ENCODE measurements at places on chromosomes 2 and 18.
A peak's percentile ranks its signal among the peaks of the same experiment; 100 is the strongest.

DNA sequence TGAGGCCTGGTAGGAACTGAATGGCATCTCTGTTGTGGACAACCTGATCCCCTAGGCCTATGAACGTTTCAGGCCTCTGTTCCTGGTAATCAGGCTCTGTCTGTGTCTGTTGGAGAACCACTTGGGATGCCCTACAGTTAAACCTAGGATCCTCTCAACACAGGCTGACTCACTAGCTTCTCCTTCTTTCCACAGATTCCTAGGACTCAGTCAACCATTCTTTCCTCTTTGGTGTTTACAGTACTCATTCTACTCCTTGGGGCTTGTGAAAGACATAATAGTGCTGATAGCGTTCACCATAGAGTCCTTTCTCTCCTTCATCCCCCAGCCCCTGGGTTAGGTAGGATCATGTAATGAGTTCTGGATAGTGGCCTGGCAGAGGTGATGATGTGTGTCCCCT is 544.3 kb downstream of the METTL4 start:
- DNase-seq = no peak

- no peak for DNase-seq
Measured at GRCh38 chr2:43852196-43852730, 13.5 kb downstream of the ABCG8 start.

DNA sequence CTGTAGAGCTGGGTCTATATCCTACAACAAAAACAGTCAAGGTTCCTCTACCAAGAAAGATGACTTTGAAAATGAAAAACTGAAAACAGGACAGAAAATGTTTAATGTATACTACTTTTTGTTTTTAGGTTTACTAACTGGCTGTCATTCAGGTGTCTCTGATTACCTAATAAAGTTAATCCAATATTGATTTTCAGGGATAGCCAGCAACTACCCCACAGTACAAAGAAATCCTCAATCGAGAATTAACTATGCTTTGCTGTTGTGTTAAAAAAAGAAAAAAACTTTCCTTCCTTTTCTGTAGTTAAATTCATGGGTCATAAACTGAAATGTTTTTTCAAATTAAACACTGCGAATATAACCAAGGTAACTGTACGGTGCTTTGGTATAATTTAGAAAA is 45.8 kb downstream of the TTR start:
- no peak for DNase-seq

- DNase-seq = no peak
Measured at GRCh38 chr18:5490753-5491480, 52.9 kb downstream of the EPB41L3 start.

DNA sequence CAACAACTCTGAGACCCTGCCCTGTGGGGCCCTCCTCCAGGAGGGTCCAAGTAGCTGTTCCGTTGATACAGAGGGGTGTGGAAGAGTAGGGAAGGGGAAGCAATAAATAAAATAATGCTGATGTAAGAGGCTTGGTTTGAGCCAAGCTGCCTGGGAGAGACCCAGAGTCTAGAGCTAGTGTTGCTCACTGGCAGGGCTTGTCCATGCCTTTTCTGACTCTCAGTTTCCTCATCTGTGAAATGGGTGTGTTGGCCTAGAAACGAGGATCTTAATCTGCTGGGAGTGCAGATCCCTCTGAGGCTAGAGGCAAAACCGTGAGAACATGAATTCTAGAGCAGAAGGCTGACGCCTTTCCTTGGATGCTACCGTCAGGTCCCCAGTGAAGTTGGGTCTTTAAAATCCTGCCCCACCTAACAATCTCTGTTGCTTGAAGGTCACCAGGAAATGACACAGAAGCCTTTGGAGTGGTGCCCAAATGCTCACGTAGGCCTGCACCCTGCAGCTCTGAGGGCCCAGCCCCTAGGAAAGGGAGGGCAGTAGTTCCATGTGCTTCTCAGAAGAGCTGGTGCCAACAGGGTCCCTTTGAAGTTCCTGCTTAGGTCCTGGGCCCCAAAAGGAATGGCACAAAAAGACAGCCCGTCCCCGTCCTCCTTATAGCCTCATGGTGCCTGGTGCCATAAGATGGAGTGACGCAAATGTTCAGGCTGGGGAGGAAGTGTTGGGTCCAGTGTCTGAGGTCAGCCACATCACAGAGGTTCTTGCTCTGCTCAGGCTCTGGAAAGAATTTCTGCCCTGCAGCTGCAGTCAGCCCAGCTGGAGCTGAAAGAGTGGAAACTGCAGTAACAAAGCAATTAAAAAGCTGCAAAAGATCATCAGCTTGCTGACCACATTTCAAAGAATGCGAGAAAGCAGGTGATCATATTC is 73.2 kb upstream of the SMAD2 start:
- peak; percentile 31 for DNase-seq

- DNase-seq = no peak
Measured at GRCh38 chr18:46711444-46711863, 45.4 kb downstream of the ST8SIA5 start.

- DNase-seq = no peak
Measured at GRCh38 chr18:65349635-65350034, 401.2 kb upstream of the CDH7 start.

GRCh38 chr2:17682098-17682857 is 71.3 kb downstream of the SMC6 start:
- DNase-seq = no peak

DNA sequence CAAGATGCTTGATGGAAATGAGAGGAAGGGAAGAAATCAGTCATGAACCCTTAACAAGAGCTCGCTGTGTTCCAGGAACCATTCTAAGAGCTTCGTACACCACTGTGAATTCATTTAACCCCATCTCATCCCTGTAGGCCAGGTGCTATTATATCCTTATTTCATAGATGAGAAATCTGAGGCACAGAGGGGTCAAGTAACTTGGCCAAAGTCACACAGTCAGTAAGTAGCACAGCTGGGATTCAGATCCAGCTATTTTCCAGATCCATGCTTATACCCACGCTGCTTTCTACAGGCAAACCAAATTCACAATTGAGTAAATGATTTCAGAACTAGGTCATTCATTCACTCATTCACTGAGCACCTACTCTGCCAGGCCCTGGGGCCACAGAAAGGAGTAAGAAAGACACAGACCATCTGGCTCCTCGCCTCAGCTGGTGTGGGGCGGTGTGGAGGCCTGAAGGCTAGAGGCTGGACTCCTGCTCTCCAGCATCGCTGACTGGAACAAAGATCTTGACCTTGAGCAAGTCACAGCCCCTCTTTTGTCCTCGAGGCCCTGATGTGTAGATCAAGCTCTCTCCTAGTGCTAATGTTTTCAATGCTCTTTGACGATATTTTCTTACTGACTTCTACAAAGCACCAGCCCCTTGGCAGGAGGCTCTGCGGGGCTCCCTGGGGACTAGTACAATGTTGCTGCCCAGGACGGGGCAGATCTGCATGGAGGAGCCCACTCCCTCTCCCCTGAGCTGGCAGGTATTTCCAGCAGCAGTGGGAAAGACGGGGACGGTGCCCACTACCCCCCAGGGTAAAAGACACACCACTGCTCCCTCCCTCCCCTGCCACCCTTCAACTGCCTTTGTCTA is 26.5 kb downstream of the STEAP3 start:
- DNase-seq = no peak

GRCh38 chr2:17093712-17094111 is 424.5 kb downstream of the RAD51AP2 start:
- no peak for DNase-seq

- DNase-seq = no peak
Measured at GRCh38 chr2:130302164-130302886, 40.4 kb upstream of the IMP4 start.

DNA sequence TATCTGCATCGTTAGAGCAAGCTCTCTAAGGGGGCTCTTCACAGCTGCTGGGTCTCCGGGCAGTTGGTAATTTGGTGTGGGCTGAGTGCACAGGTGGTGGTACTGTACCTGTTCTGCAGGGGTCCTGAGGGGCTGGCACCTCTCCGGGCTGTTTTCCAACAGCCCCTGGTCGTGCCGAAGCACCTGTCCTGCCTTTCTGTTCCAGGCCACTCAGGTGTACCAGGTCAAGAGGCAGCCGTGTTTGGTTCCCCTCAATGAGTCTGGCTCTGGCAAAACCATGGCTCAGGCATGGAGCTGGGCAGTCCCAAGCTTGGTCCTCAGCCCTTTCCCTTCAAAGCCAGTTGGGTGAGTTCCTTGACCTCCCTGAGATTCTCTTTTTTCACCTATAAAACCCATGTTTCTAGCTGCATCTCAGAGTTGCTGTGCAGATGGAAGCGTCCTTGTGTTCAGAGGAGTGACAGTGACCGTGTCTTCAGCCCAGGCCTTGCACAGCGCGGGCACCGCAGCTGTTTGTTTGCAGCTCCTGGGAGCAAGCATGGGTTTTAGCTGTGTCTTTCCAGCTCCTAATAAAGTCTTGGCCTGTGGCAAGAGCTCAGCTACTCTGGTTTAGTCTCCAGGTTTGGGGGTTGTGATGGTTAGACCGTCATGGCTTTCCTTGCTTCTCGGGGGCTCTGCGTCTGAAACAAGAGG is 110.9 kb downstream of the GLI2 start:
- no peak for DNase-seq

- DNase-seq = no peak
Measured at GRCh38 chr2:75476761-75477160, 84.0 kb downstream of the EVA1A start.

GRCh38 chr2:131041402-131042147 is 51.7 kb downstream of the FAM168B start:
- DNase-seq = no peak

GRCh38 chr2:177429688-177430325 is 37.2 kb downstream of the AGPS start:
- no peak for DNase-seq

DNA sequence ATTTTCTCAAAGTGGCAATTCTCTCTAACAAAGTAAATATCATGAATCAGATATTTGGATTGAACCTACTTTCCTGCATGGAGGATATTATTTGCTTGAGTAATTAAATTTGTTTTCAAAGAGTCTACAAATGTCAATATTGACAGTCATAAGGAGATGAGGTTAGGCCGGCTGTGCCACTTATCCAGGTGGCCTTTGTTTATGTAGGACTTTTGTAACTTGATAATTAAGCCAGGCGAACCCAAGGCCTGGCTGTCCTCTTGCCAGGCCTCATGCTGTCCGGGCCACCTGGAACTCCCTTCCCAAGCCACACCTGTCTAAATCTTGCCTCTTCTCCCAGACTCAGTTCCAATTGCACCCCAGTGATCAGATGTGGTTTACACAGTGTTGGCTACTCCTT is 255.2 kb downstream of the ACKR3 start:
- no peak for DNase-seq

GRCh38 chr2:95208106-95208505 is 785 bp downstream of the ZNF892 start:
- DNase-seq = no peak

GRCh38 chr2:199603721-199604291 is 146.1 kb upstream of the SATB2 start:
- DNase-seq = no peak

DNA sequence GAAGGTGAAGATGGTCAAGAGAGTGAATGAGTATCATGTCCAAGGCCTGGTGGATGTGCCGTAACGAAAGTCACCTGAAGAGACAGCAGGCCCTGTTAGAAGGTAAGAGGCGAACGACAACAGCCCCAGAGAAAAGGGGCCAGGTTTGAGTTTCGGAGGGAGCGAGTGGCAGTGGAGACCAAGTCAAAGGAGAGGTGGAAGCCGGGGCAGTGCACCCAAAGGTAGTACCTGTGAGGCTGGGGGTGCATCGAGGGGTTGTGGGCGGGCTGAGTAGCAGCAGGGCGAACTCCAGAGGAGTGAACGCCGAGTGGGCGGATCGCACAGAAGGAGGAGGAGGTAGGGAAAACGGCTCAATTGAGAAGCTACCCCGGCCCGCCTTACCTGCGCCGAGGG is 358 bp downstream of the USP37 start:
- DNase-seq = no peak

DNA sequence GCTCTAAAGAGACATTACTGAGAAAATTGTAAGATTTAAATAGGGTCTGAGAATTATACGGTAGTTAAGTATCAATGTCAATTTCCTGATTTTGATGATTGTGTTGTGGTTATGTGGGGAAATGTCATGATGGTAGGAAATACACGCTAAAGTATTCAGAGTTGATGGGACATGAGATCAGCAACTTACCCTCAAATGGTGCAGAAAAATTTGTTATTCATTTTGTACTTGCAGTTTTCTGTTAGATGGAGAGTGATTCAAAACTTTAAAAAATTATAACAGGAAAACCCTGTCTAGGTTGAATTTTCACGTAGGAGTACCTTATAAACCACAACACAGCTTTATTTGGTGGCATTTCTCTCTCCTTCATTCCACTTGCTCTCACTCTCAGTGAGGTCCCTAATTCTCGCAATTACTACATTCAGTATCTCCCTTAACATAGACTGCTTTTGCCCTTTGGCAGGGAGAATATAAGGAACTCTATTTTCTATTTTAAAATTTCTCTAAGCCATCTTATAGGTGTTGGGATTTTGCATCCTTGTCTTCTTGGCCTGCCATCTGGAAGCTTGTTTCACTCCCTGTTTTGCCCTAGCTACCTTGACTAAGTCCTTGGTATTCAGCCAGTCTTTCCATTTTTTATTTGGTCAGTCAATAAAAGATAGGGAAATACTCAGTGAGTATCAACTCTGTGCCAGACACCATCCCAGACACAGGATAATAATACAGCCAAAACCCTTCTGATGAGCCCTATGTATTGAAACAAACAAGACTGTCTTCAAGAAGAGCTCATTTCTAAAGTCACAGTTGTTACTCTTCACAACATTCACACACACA is 550.6 kb upstream of the ACVR2A start:
- DNase-seq = no peak

- no peak for DNase-seq
Measured at GRCh38 chr2:201466050-201466675, 14.6 kb downstream of the STRADB start.

DNA sequence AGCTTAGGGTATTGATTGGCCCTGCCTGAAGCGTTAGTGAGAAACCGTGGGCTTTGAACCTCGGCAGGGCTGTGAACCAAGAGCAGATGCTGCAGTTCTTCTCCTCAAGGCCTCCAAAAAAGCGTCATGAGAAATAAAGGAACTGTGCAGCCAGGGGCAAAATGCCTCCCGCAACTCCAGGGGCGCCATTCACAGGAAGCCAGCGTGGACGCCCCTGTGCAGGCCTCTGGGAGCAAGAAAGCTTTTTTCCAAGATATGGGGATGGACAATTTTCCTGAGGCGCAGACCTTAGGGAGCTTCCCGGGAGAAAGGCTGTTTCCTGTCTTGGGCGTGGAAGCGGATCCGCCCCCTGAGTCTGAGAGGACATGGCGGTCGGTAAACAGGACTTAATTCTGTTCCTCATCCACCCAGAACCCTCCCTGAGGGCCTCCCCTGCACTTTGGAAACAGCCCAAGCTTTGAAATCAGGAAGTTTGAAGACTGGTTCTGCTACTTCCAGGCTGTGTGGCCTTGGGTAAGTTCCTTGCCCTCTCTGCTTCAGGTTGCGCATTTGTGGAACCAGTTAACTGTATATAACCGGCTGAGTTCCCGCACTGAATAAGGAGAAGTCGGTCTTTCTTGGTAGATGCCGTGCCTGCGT is 29.6 kb upstream of the CABLES1 start:
- no peak for DNase-seq

GRCh38 chr2:191051825-191052778 is 38.1 kb upstream of the STAT1 start:
- peak; percentile 64 for DNase-seq

- no peak for DNase-seq
Measured at GRCh38 chr2:94987074-94988020, 38.2 kb upstream of the MAL start.

Data from immature natural killer cell (primary cell).